Psoas muscle (tissue), 8 donors: ENCODE measurements at places on chromosomes 7 and 10. TPM values are rescaled to one million over a fixed set of nuclear protein-coding genes. Genes with fewer than 3 reads are reported as not detected.

The CLCN1 gene
- 3.6 TPM for total RNA-seq

The TEX47 gene
- total RNA-seq: not detected

GRCh38 chr10:132977807-132978206, 35.4 kb upstream of the CFAP46 start:
- H3K27me3 ChIP-seq: no peaks in the 10 kb centered on the region
- no peak overlapping the region for H3K27ac ChIP-seq
- H3K4me3 ChIP-seq: no peak overlapping the region
- peak; percentile 19 for DNase-seq
- no peaks in the 10 kb centered on the region for H3K36me3 ChIP-seq

- DNase-seq: peak; percentile 58
- no peaks in the 10 kb centered on the region for H3K27me3 ChIP-seq
- H3K4me3 ChIP-seq: no peak overlapping the region
- H3K4me1 ChIP-seq: no peaks in the 10 kb centered on the region
These were observed 127.9 kb upstream of the PRSS58 start for GRCh38 chr7:142385491-142386340.

DNA sequence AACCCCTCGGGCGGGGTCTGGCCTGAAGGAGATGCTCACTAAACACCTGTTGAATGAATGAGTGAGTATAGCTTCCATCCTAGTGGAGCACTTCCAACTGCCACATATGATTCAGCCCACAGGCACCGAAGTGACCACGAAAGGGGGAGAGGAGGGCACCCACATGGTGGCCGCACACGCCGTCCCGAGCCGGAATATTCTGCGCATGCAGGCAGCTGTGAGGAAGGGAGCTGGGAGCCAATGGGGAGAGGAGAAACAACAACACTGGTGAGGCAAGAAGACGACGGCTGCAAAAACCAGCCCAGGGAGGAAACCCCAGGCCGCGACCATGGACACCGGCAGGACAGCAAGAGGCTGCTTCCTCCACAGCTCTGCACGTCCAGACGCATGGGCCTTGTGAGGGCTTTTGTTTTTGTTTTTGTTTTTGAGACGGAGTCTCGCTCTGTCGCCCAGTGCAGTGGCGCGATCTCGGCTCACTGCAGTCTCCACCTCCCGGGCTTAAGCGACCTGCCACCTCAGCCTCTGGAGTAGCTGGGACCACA, 67.1 kb upstream of the DNAAF5 start:
- DNase-seq: no peak
- no peak overlapping the region for H3K4me3 ChIP-seq
- H3K27ac ChIP-seq: no peak overlapping the region
- H3K27me3 ChIP-seq: peaks cover 2% of the 10 kb centered on the region
- H3K4me1 ChIP-seq: peaks cover 4% of the 10 kb centered on the region

- no peak overlapping the region for H3K4me3 ChIP-seq
- H3K36me3 ChIP-seq: no peaks in the 10 kb centered on the region
- no peak for DNase-seq
- no peaks in the 10 kb centered on the region for H3K4me1 ChIP-seq
- H3K27ac ChIP-seq: no peak overlapping the region
- H3K27me3 ChIP-seq: no peaks in the 10 kb centered on the region
These were observed 336.0 kb downstream of the ADARB2 start for GRCh38 chr10:1401071-1401965.

The CTAGE4 gene
- total RNA-seq: not detected

The PALD1 gene
- total RNA-seq: 3.0 TPM

The ADCY1 gene
- total RNA-seq: 3.9 TPM

GRCh38 chr7:137890449-137890921, 43.7 kb upstream of the DGKI start:
- peak overlapping the region; percentile 82 for H3K27ac ChIP-seq
- H3K27me3 ChIP-seq: no peaks in the 10 kb centered on the region
- peaks cover 21% of the 10 kb centered on the region for H3K4me1 ChIP-seq
- DNase-seq: peak; percentile 53
- H3K36me3 ChIP-seq: peaks cover 3% of the 10 kb centered on the region

The ATOH7 gene
- not detected for total RNA-seq

- peaks cover 12% of the 10 kb centered on the region for H3K4me1 ChIP-seq
- no peaks in the 10 kb centered on the region for H3K36me3 ChIP-seq
- H3K27ac ChIP-seq: no peak overlapping the region
These were observed 33.6 kb downstream of the GPER1 start for GRCh38 chr7:1121476-1121875.

- H3K4me3 ChIP-seq: no peak overlapping the region
- H3K27ac ChIP-seq: no peak overlapping the region
- DNase-seq: no peak
- H3K36me3 ChIP-seq: no peaks in the 10 kb centered on the region
These were observed 13.3 kb downstream of the BEND7 start for GRCh38 chr10:13515467-13515866.

The SMARCD3 gene
- 101 TPM for total RNA-seq

The CLDN3 gene
- total RNA-seq: 0.17 TPM

- no peaks in the 10 kb centered on the region for H3K27me3 ChIP-seq
- no peak overlapping the region for H3K27ac ChIP-seq
- no peak for DNase-seq
- H3K4me3 ChIP-seq: no peak overlapping the region
- H3K4me1 ChIP-seq: no peaks in the 10 kb centered on the region
These were observed 313.4 kb downstream of the DNAJB6 start for GRCh38 chr7:157650131-157650631.

The PTN gene
- total RNA-seq: 0.32 TPM

The ARHGEF35 gene
- 0.21 TPM for total RNA-seq

DNA sequence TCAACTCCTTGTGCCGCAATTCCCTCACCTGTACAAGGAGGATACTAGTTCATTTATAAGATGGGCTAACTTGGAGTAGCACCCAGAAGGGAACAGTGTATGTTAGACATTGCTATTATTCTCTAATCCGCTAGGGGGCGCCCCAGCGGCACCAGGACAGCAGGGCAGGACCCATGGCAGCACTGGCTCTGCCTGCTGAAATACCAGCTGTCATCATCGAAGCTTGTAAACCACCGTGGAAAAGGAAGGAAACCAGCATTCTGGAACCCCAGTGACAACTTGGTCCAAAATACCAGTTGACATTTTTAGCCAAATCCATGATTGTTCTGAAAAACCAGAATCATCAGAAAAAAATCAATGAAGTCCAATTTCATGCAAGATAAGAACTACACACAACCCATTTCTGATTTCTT, 134.4 kb downstream of the ITGA8 start:
- H3K27me3 ChIP-seq: no peaks in the 10 kb centered on the region
- H3K4me3 ChIP-seq: no peak overlapping the region
- no peaks in the 10 kb centered on the region for H3K36me3 ChIP-seq
- H3K4me1 ChIP-seq: no peaks in the 10 kb centered on the region
- no peak overlapping the region for H3K27ac ChIP-seq

The ANKRD61 gene
- 0.77 TPM for total RNA-seq

DNA sequence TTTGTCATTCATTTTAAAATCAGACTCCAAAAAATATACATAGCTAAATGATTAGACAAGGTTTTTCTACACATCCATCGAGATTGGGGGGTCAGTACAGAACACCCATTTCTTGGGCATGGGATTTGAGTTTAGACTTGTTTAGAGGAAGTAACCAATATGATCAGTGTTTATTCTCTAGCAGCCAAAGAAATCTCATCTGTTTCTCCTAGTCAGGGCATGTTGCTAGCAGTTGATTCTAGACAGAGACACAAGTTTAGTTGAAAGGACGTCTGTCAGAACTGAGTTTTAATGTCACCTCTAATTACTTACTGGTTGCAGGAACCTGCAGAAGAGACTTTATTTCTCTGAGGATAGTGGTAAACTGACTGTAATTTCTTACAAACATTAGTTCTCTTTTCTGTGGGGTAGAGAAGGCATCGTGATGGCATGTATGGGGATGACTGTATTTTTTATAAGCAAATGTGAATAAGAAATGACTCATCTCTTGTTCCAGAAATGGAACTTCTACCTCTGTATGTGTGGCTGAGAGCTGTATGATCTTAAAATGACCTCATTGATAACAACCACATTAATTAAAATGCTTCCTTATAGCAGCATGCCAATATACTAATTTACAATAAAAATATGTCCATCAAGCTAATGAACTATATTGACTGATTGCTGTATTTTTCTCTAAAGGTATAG, 30.6 kb upstream of the RHOBTB1 start:
- H3K27me3 ChIP-seq: no peaks in the 10 kb centered on the region
- no peak overlapping the region for H3K27ac ChIP-seq
- peaks cover 24% of the 10 kb centered on the region for H3K4me1 ChIP-seq
- H3K4me3 ChIP-seq: no peak overlapping the region

The PKD2L1 gene
- not detected for total RNA-seq

- peaks cover 68% of the 10 kb centered on the region for H3K4me1 ChIP-seq
- DNase-seq: no peak
- no peak overlapping the region for H3K4me3 ChIP-seq
- H3K36me3 ChIP-seq: no peaks in the 10 kb centered on the region
- H3K27me3 ChIP-seq: no peaks in the 10 kb centered on the region
These were observed 5.7 kb downstream of the HIPK2 start for GRCh38 chr7:139772115-139772514.

DNA sequence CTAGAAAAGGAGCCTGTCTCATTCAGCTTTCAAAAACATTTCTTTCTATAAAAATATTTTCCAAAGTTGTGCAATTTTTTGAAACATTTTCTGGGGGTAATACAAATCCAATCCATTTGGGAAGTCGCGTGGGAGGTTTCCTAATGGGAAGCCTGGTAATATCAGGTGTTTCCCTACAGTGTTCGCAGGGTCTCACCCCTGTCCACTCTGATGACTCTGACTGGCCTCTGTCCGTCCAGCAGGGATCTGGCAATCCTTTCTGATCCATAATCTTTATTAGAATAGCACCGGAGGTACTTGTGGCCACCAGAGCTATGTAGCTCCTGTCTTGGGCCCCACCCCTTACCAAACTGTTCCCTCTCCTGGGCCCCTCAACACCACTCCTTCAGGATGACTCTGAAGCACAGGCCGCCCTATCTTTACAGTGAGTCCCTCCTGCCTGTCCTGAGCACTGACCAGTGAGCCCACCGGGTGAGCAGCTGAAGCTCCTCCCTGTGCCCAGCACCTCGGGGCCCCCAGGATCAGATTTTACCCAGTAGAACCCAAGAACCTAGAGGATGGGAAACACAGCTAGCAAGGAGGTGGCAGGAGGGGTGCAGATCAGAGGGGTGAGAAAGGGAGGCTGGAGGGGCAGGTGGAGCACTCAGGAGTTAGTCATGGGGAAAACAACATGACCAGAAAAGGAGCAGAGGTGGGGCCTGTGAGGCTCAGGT, 84.8 kb downstream of the PTPRE start:
- peaks cover 7% of the 10 kb centered on the region for H3K4me1 ChIP-seq
- peak overlapping the region; percentile 53 for H3K27ac ChIP-seq
- no peak overlapping the region for H3K4me3 ChIP-seq
- H3K27me3 ChIP-seq: no peaks in the 10 kb centered on the region
- no peak for DNase-seq

The GIMAP2 gene
- 1.5 TPM for total RNA-seq

GRCh38 chr7:41107938-41108448, 594.9 kb downstream of the INHBA start:
- no peaks in the 10 kb centered on the region for H3K36me3 ChIP-seq
- DNase-seq: no peak
- no peaks in the 10 kb centered on the region for H3K27me3 ChIP-seq
- no peak overlapping the region for H3K27ac ChIP-seq

DNA sequence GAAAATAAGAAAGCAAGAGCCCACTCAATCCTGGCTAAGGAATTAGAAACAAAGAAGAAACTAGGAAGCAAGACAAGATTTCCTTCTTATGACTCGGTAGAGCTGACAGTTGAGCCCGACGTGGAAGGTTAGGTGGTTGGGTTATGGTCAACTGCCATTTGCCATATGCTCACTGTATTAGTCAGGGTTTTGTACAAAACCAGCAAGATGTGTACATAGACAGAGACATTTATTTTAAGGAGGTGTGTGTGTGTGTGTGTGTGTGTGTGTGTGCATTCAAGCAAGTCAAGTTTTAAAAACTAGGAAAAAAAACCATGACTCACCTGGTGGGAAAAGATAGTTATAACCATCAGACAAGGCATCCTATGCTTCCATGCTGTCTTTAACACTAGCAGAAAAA, 158.5 kb downstream of the VPS50 start:
- H3K27me3 ChIP-seq: no peaks in the 10 kb centered on the region
- no peaks in the 10 kb centered on the region for H3K36me3 ChIP-seq
- H3K4me3 ChIP-seq: no peak overlapping the region
- no peak for DNase-seq
- H3K4me1 ChIP-seq: no peaks in the 10 kb centered on the region

The XPNPEP1 gene
- 62.3 TPM for total RNA-seq

The CHCHD3 gene
- total RNA-seq: 184 TPM

DNA sequence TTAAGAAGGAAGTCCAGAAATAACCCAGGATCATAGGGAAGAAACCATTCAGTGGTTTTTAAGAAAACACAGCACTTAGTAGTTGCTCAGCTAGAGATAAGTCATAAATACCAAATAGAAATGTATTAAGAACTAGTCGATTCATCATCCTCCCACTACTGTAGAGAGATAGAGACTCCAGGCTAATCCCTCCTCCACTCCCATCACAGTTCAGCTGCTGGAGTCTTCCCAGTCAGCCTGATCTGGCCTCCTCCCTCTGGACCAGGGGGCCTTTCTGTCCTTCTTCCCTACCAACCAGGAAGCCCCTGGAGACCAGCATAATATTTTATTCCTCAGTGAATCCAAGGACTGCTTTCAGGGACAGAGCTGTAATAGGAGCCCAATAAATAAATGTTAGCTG, 294.1 kb upstream of the YAE1 start:
- H3K4me3 ChIP-seq: no peak overlapping the region
- no peak for DNase-seq
- no peaks in the 10 kb centered on the region for H3K36me3 ChIP-seq
- no peaks in the 10 kb centered on the region for H3K4me1 ChIP-seq
- no peaks in the 10 kb centered on the region for H3K27me3 ChIP-seq
- H3K27ac ChIP-seq: no peak overlapping the region

GRCh38 chr7:100208911-100209408, 10.8 kb upstream of the PVRIG start:
- no peak overlapping the region for H3K4me3 ChIP-seq
- no peak overlapping the region for H3K27ac ChIP-seq
- H3K4me1 ChIP-seq: no peaks in the 10 kb centered on the region

The LAMB4 gene
- total RNA-seq: 0.51 TPM

The ZNF804B gene
- not detected for total RNA-seq

The RET gene
- 2.6 TPM for total RNA-seq

The METTL2B gene
- total RNA-seq: 22.8 TPM

The TMEM184A gene
- total RNA-seq: 2.9 TPM

DNA sequence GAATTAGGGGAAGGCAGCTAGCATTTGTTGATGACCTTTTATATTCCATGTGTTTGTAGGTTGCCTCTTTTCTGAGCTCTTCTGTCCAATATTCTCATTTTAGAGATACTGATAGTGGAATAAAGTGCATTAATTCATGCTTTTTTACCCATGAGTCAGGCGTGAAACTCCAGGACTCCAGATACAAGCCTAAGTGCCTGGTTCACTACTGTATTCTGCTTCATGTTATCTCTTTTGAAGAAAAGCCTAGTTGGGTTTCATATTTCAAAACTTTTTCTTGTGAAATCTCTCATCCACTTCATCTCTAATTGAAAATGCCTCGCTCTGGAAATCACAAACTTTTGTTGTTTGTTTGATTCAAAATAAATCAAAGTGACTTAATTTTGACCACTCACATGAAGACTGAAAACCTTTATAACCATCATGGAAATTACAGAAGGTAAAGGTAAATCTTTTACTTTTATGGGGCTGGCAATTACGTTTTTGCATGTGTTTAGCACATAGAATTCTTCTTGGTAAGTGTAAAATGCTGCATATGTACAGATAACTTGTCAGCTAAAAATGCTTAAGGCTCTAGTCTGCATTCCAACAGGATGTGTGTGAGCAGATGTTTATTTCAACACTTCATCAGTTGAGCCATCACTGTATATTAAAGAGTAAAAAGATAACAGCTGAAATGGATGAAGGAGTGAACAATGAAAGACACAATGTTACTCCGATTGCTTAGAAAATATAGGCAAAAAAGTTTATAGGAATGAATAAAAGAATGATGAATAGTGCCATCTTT, 961.8 kb upstream of the CELF2 start:
- no peaks in the 10 kb centered on the region for H3K27me3 ChIP-seq
- no peaks in the 10 kb centered on the region for H3K4me1 ChIP-seq
- no peak overlapping the region for H3K27ac ChIP-seq
- DNase-seq: no peak
- no peak overlapping the region for H3K4me3 ChIP-seq
